ENCODE measurements at places on chromosomes 1 and 21.

DNA sequence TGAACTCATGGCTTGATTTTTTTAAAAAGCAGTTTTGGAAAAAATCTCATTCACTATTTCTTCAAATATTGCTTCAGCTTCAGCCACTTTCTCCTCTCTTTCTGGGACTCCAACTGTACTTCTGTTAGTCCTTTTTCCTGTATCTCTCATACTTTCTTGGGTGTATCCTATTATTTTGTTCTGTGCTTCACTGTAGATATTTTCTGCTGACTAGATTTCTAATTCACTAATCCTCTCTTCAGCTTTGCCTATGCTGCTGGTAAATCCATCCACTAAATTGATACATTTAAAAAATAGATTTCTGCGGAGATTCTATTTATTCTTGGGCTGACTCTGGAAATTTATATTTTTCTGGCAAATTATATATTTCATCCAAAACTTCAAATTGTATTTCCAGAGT, 4.9 kb upstream of the KCNE2 start:
- DNase-seq: no peak

DNA sequence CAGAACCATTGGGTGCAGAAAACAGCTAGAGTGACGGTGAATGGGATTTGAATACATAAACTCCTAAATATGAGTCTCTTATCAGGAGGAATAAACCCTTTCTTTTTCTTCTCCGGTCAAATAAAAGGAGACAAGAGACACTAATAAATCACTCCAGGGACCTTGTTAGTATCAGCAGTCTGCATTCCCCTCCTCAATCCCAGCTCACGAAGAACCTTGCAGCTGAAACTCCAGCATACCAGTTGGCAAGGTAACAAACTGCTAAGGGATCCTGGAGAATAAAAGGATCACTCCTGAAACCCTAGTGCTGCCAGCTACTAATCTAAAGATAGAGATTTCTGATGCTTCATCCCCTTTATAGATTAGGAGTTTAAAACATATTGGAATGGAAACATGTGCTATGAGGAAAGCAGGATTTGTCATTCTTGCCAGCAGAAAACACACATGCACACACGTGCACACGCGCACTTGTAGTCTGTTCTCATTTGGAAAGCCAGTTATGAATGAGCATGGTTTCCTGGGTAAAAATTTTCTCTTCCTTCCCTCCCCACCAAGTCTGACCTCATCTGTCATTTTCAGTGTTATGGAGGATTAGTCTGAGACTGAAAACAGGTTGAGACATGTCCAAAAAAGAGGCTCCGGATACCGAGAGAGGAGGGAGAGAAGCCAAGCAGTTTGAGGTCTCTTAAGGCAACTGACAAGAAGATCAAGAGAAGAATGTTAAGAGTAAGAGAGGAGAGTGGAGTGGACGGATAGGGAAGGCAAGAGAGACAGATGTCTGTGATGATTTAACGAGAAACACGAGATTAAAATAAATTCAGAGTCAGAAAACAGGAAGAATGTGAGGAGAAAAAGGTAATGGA, 10.9 kb downstream of the IER5 start:
- DNase-seq: no peak

GRCh38 chr1:69673321-69673720, 105.6 kb downstream of the LRRC7 start:
- DNase-seq: no peak

GRCh38 chr1:236325567-236325966, 43.8 kb upstream of the ERO1B start:
- no peak for DNase-seq

DNA sequence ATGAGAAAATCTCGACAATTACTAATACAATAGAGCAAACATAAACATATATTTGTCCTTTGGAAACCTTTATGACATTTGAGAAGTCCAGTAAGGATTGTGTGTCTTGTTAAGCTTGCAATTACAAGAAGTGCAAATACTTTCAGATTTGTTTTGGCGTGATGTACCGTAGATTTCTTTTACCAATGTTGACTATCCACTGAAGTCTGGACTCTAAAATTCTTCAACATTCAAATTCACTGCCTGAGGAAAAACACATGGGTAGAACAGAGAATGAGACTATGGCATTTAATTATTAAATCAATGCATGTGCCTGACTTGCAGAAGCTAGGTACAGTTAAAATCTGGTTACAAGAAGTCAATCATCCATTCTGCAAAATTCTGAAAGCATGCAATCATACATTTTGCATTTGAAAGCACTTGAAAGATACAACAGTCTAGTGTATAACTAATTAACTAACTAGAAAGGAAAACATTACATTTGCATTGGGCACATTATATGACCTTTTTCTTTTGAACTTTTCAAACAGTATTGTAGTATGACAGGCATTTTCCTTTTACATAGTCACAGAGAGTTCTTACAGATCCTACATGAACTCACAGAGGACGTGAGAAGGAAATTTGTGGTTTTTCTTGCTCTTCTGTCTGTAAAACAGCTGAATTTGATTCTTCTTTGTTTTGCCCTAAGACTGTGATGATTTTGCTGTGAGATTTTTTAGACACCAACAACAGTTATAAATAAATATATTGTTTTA, 511.1 kb upstream of the ADGRL4 start:
- DNase-seq: no peak

DNA sequence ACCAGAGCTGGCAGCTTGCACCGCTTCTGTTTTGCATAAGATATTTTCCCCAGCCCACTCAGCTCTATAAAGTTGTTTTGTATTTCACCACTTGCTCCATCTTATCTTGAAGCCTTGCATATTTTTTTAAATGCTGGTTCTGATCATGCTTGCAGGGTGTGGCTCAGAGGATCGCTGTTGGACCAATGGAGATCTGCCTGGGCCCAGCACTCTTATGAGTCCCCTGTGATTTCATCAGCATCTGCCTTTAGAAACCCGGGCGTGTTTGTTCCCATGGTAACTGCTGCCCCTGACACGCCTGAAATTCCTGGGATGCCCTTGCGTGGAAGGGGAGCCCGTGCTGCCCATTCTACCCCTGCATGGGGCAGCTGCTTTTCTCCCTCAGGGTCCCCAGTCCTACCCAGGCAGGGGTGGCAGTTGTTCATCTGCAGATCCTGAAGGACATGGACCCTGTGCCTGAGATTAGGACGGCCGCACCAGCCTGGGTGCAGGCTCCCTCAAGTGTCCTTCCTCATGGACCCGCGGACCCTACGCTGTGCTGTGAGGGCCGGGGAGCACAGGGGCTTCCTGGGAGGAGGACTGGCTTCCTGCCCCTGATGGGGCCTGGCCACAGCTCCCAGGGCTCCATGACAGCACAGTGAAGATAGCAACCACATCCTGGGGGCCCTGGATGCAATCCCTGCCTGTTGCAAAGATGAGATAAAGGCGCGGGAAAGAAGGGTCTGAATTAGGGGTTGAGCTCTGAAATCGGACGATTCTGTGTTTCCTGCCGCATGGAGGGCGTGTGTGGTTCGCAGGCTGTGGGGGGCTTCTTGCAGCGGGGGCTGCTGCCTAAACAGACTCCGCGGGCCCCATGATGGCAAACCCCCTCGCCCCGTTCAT, 226.5 kb downstream of the SDCCAG8 start:
- no peak for DNase-seq

DNA sequence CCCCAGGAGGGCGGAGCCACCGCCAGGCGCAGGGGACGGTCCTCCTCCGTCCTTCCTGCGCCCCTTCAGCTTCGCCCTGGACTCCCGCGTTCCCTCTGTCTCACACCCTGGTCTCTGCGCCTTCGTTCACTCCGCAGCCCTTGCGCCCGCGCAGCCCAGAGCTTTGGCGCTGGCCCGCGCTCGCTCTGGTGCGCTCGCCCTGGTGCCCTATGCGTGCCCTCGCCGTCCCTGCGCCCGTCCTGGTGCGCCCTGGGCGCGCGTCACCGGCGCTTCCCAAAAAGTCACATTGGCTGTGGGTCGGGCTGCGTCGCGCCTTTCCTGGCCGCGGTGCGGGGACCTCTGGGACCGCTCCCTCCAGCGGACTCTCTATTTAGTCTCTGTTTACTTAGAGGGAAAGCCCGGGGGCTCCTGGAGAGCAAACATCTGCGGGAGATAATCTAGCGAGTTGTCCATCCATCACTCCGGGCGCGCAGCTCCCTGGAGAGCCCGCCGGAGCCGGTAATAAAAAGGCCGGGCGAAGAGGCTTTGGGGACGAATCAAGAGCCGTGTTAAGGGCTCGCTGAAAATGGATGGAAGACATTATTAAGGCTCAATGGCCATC, 178.6 kb downstream of the PRDM16 start:
- no peak for DNase-seq

DNA sequence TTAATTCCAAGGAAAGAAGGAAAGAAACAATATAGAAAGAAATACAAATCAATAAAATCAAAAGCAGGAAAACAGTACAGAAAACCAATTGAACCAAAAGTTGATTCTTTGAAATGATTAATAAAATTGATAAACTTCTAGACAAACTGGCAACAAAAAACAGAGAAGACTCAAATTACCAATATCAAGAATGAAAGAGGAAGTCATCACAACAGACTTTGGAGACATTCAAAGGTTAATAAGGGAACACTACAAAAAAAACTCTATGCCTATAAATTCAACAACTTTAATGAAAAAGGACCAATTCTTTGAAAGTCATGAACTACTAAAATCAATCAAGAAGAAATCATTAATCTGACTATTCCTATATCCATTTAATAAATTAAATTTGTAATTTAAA, 329.3 kb upstream of the NR5A2 start:
- DNase-seq: no peak

- no peak for DNase-seq
Measured at GRCh38 chr1:183533617-183534174, 56.6 kb downstream of the NCF2 start.

- DNase-seq: no peak
Measured at GRCh38 chr1:31624309-31624708, 6.8 kb downstream of the HCRTR1 start.

- no peak for DNase-seq
Measured at GRCh38 chr1:98903261-98903660, 101.4 kb downstream of the PLPPR5 start.

DNA sequence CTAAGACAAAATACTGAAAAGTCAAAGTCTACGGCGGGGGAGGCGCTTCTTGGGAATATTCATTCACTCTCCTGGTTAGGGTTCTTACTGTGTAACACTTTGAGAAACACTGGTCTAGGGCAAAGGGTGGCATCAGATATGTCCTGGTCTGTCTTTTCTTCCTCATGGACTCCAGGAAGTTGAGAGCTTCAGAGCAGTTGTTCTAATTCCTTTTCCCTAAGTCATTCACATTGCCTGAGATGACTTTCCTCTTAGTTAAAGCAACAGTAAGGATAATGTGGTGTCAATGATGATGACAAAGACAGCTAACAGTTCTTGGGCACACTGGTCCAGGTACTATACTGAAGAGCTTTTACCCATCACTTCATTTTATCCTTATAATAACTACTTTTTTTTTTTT, 27.0 kb downstream of the FGGY start:
- no peak for DNase-seq

GRCh38 chr1:246508897-246509688, 2.0 kb upstream of the SMYD3 start:
- no peak for DNase-seq

- no peak for DNase-seq
Measured at GRCh38 chr1:167819849-167820683, 93.9 kb downstream of the ADCY10 start.

GRCh38 chr1:215777370-215777925, 210.3 kb downstream of the KCTD3 start:
- DNase-seq: no peak

GRCh38 chr1:109011335-109011734, 30.6 kb downstream of the WDR47 start:
- DNase-seq: no peak

GRCh38 chr1:89719502-89720306, 86.8 kb downstream of the LRRC8C start:
- DNase-seq: no peak

DNA sequence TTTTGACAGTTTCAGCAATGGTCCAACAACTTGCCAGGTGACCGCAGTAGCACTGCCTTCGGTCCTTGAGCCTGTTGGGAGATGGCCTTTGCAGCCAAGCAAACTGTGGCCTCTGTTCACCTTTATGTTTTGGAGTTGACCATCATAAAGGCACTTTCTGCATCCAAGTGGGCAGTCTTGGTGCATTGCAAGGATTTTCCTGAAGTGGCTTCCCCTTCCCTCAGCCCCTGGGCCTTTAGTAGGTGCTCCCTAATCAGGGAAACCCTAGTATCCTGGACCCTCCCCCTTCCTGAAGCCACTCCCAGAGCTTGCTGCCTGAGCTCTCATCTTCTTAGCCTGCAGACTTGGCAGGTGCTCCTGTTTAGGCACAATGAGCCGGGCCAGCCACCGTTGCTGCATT, 140.2 kb downstream of the TRABD2B start:
- DNase-seq: no peak

DNA sequence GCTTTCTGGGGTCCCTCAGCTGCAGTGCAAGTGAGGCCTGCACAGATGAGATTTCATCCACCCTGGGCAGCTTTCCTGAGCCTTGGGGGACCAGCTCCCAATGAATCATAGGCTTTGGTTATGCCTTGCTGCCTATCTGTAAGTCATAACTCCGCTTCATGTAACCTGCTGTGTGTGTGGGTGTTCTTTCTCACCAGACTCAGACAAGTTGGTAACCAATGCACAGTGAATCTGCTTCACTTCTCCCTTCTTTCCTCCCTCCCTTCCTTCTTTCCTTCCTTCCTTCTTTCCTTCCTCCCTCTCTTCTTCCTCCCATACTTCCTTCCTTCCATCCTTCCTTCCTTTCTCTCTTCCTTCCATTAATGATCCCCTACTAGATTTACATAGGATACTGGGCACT, 34.4 kb upstream of the PSMB2 start:
- no peak for DNase-seq

DNA sequence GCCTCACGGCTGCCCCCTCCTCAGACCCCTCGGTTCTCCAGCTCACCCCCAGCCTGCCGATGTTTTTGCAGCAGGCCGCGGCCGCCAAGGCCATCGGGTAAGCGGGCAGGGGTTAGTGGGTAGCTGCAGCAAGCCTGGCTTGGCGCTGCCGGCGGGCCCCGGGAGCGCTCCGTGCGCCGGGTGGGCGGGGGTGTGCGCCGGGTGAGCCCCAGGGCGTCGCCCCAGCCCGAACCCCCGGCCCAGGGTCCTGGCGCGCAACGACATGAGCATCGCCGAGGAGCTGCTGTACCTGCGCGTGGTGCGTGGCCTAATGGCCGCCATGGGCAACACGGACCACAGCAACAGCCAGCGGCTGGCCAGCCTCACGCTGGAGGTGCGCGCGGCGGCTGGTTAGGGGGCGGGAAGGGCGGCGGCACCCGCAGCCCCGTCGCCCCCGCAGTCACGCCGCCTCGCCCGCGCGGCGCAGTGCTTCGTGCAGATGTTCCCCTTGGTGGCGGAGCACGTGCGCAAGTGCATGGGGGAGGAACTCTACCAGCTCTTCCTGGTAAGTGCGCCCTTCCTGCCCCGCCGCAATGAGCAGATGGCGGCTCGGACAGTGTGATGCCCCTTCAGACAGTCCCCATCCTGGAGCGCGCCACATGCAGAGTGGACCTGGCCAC, 6.5 kb downstream of the RNU5D-1 start:
- no peak for DNase-seq

GRCh38 chr1:208078752-208079151, 165.4 kb downstream of the PLXNA2 start:
- DNase-seq: no peak
